ENCODE measurements at places on chromosomes 7 and 10.

DNA sequence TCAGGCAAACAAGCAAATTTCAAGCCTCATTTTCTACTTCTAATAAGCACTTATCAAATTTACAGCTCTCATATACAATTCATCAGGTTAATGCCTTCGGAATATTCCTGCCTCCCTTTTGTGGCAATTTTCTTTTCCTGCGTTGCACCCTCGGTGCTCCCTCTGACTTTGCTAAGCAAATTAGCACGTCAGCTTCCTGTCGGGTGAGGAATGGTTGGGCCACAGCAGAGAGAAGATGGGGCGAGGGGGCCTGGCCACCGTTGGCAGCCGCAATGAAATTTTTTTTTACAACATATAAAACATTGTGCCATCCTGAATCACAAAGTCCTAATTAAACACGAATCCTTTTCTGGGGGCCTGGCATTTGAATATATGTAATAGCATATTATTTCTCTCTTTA is 28.1 kb downstream of the ELFN1 start:
- DNase-seq = no peak

- peak; percentile 43 for DNase-seq
Observed at GRCh38 chr7:3482147-3482921, 181.3 kb downstream of the SDK1 start.

DNA sequence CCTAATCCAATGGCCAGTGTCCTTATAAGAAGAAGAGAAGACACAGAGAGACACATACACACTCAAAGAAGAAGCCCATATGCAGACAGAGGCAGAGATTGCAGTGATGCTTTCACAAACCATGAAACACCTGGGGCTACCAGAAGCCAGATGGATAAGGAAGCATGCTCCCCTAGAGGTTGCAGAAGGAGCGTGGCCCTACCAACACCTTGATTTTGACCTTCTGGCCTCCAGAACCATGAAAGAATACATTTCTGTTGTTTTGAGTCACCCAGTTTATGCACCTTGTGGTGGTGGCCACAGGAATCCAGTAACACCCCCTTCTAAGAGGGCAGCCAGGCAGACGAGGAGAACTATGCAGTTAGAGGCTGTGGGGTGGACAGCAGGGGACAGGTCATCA is 43.5 kb downstream of the AOC1 start:
- DNase-seq = no peak

GRCh38 chr7:73708961-73709549 is 10.4 kb downstream of the STX1A start:
- DNase-seq = no peak

Data from glutamatergic neuron (in vitro differentiated cells).